ENCODE measurements at places on chromosomes 4 and X.

- DNase-seq, result no peak
Measured at GRCh38 chrX:47619486-47620302, at the start of gene SYN1. SYN1 (minus strand) TSS chrX:47619857; CDS start chrX:47619728, 129 bp downstream.

GRCh38 chrX:69015156-69015555 lies 150.1 kb downstream of the PJA1 start:
- DNase-seq, result no peak

DNA sequence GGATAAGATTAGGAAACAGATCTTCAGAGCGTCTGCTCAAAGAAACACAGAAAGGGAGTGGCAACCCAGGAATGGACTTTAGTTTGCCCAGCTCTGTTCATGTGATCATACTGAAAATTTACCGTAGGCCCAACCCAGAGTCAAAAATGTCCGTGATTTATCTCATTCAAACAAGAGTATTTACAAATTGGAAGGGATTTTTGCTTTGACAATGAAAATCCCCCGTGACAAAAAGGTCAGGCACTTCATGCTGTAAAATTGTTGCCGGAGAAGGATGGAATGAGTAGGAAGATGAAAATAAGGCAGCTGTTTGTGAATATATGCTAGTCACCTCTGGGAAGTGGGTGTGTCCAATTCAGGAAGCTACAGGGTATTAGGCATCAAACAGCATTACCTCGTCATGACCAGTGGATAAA lies 1.2 kb downstream of the SULT1B1 start:
- DNase-seq, result no peak

DNA sequence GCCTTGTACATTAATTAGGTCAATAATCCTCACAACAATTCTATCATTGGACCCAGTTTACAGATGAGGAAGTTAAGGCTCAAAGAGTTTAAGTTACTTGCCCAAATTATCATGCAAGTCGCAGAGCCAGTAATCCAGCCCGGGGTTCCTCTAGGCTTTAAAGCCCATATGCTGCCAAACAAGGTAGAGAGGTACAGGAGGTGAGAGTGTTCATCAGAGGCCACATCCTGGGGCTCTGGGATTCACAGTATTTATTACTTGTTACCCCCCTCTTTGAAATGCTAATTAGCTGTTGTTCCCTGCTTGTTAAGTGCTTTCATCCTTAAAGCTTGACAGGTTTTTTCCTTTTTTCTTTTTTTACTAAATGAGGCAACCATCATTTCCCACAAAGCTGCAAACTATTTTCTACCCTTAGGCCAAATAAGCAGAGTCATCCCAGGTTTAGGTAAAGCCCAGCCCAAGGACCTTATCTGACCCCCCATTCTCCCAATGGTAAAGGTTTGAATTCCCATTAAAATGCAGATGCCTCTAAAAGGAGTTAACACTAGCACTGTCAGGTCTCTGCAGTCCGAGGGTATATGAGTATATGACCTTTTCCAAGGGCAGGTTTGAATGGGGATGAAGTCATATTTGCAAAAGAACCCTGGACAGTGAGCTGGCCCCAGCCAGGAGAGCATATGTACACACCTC lies 150.3 kb downstream of the SOX3 start:
- no peak for DNase-seq

DNA sequence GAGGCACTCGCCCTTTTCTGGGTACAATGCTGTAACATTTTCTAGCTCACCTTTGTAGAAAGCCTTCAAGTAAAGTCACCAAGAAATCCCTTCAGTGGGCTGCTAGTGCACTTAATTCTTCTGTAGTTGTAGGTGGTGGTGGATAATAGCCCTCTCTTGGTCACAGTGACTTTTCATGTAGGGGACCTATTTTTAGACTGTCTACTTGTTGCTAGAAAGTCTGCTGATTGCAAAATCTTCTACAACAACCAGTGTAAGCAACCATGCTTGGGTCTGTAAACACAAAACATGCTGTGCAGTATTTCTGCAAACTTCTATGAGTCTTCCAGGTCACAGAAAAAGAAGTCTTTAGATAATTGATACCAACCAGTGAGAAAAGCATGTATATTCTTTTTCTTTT lies 55.6 kb downstream of the PBDC1 start:
- no peak for DNase-seq

- no peak for DNase-seq
Measured at GRCh38 chr4:123415977-123416376, 19.4 kb downstream of the SPRY1 start.

- no peak for DNase-seq
Measured at GRCh38 chr4:108415389-108415788, 205.0 kb upstream of the RPL34 start.

DNA sequence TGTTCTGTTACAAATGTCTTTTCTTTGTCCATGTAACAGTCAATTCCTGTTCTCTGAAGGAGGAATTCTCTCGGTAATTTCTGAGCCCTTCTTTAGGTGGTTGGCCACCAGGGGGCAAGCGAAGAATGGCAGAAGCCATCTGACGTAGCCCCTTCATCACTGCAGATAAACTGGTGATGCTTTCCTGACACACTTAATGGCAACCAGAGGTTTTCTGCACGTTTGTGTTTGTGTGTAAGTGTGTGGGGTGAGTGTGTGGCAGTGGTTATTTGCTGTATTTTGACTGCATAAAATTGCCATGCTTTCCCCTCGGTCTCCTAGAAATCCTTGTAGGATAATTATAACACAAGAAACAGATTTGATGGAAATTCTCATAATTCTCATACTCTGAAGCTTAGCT lies 64.8 kb upstream of the STOX2 start:
- peak; percentile 13 for DNase-seq

DNA sequence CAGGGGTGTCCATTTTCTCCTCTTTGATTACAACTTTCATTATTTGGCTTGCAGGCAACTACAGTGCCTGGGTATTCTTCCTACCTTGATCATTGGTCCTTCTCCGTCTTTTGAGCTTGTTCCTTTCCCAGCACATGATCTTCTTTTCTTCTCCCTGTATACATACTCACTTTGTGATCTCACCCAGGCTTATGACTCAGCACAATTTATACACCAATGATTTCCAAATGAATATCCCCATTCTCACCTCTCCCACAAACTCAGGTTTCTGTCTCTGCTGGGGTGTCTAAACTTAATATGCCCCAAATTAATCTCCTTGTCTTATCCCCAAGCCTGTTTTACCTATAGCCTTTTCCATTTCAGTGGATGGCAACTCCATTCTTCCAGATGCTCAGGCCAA lies 19.5 kb upstream of the C4orf54 start:
- DNase-seq, result no peak

DNA sequence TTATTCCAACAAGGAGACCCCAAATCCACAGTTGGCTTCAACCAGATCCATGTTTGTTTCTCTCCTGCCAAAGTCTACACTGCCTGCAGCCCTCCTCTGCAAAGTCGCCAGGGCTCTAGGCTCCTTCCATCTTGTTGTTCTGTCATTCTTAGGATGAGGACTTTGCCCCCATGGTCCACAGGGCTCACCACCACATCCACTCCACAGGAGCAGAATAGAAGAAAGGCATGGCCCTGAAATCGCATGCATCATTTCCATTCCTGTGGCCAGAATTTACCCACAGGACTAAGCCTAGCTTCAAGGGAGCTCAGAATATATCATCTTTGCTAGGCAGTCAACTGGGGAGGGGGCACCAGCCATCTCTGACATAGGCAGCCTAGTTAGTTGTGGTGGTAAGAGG lies 254.7 kb downstream of the FBXW7 start:
- DNase-seq, result no peak

DNA sequence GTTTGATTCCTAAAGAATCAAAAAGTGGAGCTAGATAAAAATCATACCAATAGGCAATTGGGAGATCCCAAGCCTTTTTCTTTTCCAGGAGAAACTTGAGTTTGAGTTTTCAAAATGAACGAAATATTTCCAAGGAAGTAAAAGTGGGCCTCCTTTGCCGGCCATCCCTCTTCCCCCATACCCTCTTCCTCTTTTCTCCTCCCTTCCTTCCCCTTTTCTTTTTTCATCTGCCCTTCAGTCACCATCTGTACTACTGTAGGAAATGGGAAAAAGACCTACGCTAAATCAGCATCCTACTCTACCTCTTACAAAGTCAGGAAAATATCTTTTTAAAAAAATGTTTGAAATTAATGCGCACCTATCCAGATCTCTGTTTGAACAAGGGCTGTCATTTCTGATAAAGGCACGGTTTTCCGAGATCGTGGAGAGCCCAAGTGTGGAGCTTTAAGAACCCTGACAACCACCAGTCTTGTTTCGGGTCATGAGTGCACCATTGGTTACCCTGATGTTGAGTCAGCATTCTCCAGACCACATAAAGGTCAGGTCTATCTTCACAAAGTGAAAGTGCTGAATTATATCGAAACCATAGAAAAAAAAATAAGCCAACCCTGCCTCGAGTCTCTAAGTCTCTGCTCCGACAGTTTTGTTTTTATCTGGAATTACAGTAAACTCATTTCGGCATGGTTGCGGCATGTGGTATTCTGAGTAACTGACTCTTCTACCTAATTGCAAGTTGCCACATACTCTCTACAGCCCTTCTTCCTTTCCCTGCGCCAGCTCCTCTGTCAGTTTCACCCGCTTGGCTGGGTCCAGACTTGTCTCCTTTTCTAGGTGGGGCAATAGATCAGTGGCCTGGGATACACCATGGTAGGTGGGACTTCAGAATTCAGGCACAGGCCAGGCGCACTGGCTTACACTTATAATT lies 140.2 kb upstream of the KLF3 start:
- no peak for DNase-seq

- DNase-seq, result no peak
Measured at GRCh38 chr4:78707268-78707667, 68.9 kb upstream of the BMP2K start.

GRCh38 chr4:133154725-133155124 lies 5.6 kb downstream of the PCDH10 start:
- peak; percentile 40 for DNase-seq

DNA sequence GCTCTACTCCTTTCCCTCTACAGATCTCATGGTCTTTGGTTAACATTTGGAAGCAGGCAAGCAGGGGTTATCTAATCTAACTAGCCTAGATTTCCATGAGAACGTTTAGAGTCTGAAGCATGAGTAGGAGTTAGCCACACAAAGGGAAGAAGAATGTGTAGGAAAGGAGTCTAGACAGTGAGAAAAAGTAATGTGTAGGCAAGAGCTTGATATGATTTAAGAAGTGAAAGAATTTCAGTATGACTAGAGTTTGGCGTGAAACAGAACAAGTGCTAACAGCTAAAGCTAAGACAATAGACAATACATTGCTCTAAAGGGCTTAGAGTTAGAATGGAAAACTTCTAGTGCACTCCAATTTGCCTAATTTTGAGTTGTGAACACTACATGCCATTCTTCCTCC lies 10.8 kb downstream of the CXCL8 start:
- no peak for DNase-seq

DNA sequence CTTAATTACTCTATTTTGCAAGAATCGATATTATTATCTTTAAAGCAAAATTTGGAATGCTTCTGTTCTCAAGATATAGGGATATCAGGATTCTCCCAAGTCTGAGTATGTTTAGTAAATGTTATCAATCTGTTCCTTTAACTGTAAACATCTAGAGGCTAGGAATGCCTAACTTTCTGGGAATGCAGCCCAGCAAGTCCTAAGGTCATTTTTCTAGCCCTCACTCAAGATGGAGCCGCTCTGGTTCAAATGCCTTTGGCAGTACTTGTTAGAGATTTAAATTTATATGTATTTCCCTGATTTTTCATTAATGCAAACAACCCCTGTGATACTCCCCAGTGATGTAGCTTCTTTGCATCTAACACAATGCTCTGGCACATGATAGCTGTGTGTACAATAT lies 623.8 kb upstream of the LCORL start:
- DNase-seq, result no peak

GRCh38 chr4:155787113-155787710 lies 28.4 kb downstream of the GUCY1B1 start:
- DNase-seq, result peak; percentile 20

DNA sequence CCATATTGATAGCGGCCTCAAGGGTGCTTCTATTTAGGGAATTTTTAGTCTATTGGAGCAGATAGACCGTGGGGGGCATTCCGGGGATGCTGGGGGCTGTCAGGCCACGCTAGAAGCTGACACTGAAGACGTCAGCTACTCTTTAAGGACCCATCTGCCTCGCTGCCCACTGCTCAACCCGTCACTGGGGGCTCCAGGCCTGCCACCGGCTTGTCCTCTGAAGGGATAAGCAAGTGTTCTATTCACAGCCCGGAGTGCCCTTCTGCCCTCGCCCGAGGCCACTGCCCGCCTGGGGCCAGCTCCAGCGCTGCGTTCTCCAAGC lies 679 bp upstream of the MSL3 start:
- no peak for DNase-seq

DNA sequence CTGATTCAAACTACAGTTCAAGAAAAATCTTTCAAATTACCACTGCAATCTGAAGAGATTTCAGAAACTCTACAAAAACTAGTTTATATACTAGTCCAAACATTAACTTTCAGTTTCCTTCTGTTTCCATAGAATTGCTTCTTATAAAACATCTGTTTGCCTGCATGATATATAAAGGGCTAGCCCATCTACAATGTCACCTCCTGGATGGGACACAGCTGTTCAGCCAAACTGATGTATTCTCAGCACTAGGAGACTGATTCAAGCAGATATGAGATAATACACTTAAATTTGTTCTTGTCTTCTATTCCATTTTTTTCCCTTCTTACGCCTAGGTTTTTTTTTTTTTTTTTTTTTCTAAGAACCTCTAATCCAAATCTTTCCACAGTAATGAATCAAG lies 1569.7 kb upstream of the IGFBP7 start:
- DNase-seq, result no peak

DNA sequence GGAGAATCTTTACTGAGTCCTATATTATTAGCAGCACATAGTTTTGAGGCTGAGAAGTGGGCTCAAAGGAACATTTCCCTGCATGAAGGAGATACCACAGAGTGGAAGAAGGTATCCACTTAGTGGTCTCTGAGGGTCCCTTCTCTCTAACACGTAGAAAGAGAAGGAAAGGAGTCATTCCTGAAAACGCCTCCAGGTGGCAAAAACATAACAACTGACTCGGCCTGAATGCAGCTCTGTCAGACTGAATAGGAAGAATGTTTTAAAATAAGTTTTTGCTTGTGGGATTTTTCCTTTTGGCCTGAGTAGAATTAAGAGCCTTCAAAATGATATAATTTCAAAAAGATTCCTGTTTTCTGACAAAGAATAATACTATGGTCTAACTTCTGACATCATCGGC lies 23.3 kb downstream of the RPGR start:
- DNase-seq, result no peak

DNA sequence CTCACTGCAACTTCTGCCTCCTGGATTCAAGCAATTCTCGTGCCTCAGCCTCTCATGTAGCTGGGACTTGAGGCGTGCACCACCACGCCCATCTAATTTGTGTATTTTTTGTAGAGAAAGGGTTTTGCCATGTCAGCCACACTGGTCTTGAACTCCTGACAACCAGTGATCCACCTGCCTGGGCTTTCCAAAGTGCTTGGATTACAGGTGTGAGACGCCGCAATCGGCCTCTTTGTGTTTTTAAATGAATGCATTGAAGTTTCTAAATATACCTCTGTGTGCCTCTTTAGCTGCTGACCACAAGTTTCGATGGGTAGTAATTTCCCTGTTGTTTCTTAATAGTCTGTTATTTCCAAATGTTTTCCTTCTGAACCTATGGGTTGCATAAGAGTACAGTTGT lies 765.3 kb upstream of the GRIA3 start:
- DNase-seq, result no peak

All from HuH-7 (cell line).